ENCODE measurements at places on chromosomes 13 and 19. TPM values are rescaled to one million over a fixed set of nuclear protein-coding genes. Genes with fewer than 3 reads are reported as not detected.
A peak's percentile ranks its signal among the peaks of the same experiment; 100 is the strongest.

- no peaks in the 10 kb centered on the region for H3K4me1 ChIP-seq
- DNase-seq: no peak
- peak within 1 kb of the TSS; percentile 51 for H3K27ac ChIP-seq
- H3K36me3 ChIP-seq: no peaks in the 10 kb centered on the region
- peak within 1 kb of the TSS; percentile 49 for H3K4me3 ChIP-seq
These were observed at the start of gene CGB7 for GRCh38 chr19:49057636-49058234. CGB7 (minus strand) TSS chr19:49057749; CDS start chr19:49055375, 2,374 bp downstream.

Gene SPHK2
- 19.5 TPM for total RNA-seq

DNA sequence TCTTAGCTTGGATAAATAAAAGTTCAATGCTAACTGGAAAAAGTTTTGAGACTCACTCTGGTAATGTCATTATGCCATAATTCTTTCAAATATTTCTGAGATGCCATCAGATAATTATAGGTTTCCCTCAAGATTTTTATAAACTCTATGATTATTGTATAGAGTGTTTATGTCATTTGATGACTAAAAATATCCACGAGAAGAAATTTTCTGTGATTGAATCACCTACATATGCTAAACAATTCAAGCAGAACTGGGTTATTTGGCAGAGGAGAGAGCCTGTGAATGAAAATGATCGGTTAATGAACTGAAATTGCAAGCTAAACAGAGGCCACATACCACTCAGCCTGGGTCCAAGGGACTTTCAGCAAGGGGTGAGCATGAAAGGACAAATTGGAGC lies 92.6 kb upstream of the TSC22D1 start:
- no peaks in the 10 kb centered on the region for H3K36me3 ChIP-seq
- H3K27ac ChIP-seq: no peak overlapping the region
- no peak overlapping the region for H3K4me3 ChIP-seq
- no peaks in the 10 kb centered on the region for H3K27me3 ChIP-seq

Gene ZNF730
- total RNA-seq: 0.08 TPM

DNA sequence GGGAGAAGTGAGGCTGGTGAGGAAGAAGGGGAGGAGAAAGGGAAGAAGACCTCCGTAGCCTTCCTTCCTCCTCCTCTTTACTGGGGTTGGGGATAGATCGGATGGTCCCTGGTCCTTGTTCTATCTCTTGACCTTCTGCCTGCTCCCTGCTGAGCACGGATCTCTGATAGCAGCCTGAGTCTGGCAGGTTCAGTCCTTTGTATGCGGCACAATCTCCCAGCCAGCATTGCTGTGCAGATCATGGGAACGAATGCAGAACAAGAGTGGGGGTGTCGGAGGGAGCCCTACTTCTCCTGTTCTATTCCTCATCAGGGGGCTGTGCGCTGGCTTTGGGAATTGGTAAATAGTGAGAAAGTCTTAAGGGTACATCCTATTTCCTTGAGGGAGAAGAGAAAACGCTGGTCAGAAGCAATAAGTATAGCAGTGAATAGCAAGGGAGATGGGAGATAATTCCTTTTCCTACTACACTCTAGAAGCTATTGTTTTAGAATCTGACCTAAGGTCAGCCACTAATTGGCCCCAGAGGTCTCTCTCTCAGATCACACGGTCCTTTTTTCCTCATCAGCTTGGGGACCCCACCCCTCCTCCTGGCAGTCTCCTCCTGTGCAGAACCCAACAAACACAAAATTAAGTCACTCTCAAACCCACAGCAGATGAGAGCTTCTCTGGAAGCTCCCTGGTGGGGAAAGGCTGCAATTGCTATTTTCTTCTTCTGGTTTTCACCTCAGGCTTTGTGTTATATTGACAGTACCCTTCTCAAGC lies 41.0 kb downstream of the KL start:
- no peak overlapping the region for H3K27ac ChIP-seq
- no peaks in the 10 kb centered on the region for H3K27me3 ChIP-seq

- H3K36me3 ChIP-seq: no peaks in the 10 kb centered on the region
- DNase-seq: no peak
- no peak overlapping the region for H3K4me3 ChIP-seq
- no peak overlapping the region for H3K27ac ChIP-seq
These were observed 45.0 kb downstream of the GPALPP1 start for GRCh38 chr13:45034342-45034741.

Gene CNN1
- total RNA-seq: 0.98 TPM

Gene ZNF738
- 9.7 TPM for total RNA-seq

GRCh38 chr13:79393564-79394249 lies 12.3 kb downstream of the RBM26 start:
- H3K4me3 ChIP-seq: peak overlapping the region; percentile 31
- no peak for DNase-seq
- H3K4me1 ChIP-seq: peaks cover 21% of the 10 kb centered on the region
- H3K27ac ChIP-seq: peak overlapping the region; percentile 61
- H3K27me3 ChIP-seq: no peaks in the 10 kb centered on the region
- no peaks in the 10 kb centered on the region for H3K36me3 ChIP-seq

DNA sequence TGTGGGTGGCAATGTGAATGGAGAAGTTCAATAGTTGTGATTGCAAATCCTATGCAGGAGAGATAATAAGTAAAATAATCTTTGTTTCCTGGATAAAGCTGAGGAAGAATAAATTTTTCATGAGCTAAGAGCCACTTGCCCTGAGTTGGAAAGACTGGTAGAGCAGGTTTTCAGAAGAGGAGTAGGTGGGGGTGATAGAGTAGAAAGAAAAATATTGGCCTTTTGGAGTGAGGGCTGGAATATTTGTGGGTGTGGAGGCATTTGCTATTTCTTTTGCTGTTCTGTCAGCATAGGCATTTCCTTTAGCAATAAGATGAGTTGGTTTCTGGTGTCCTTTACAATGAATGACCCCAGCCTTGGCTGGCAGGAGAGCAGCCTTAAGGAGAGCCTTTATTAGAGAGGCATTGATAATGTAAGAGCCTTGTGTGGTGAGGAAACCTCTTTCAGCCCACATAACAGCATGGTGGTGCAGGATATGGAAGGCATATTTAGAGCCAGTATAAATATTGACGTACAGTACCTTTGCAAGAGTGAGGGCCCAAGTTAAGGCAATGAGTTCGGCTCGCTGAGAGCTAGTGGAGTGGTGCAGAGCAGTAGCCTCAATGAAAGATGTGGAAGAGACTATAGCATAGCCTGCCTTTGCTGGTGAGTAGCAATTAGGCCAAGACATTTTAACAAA lies 11.6 kb upstream of the ZNF431 start:
- H3K4me1 ChIP-seq: no peaks in the 10 kb centered on the region
- H3K27ac ChIP-seq: no peak overlapping the region
- H3K36me3 ChIP-seq: no peaks in the 10 kb centered on the region

Gene PSG7
- total RNA-seq: not detected

Gene CACNG6
- total RNA-seq: 14.6 TPM

DNA sequence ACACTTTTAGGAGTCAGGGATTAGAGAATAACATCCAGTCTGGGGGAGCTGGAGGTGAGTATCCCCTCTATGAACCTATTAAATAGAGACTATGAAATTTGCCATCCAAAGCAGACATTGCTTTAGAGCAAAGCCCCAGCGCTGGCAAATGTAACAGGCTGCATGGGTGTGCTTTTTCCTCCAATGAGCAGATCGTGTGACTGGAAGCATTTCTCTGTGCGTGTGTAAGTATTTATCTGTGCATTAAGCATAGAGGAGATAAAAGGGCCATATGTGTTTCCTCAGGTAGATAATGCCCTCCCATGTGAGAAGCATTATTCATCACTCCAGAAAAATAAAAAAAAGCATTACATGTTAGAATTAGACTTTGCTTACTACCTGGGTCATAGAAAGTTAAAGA lies 924 bp downstream of the TNFSF13B start:
- H3K4me3 ChIP-seq: peak overlapping the region; percentile 44
- no peaks in the 10 kb centered on the region for H3K4me1 ChIP-seq
- H3K27me3 ChIP-seq: no peaks in the 10 kb centered on the region
- DNase-seq: no peak
- H3K36me3 ChIP-seq: no peaks in the 10 kb centered on the region

Gene TEX26
- not detected for total RNA-seq

Gene PNMA8C
- total RNA-seq: not detected

GRCh38 chr13:45473627-45474026 lies 8.9 kb downstream of the COG3 start:
- no peaks in the 10 kb centered on the region for H3K27me3 ChIP-seq
- H3K27ac ChIP-seq: no peak overlapping the region
- H3K36me3 ChIP-seq: 0 out of 2 replicates have a peak, but pooled peaks cover 2% of the 10 kb centered on the region
- no peaks in the 10 kb centered on the region for H3K4me1 ChIP-seq

GRCh38 chr19:45615795-45616703 lies 14.0 kb upstream of the GPR4 start:
- no peaks in the 10 kb centered on the region for H3K36me3 ChIP-seq
- no peak overlapping the region for H3K27ac ChIP-seq
- no peak for DNase-seq
- H3K4me1 ChIP-seq: peaks cover 5% of the 10 kb centered on the region
- no peak overlapping the region for H3K4me3 ChIP-seq

Gene UCHL3
- 29.3 TPM for total RNA-seq

DNA sequence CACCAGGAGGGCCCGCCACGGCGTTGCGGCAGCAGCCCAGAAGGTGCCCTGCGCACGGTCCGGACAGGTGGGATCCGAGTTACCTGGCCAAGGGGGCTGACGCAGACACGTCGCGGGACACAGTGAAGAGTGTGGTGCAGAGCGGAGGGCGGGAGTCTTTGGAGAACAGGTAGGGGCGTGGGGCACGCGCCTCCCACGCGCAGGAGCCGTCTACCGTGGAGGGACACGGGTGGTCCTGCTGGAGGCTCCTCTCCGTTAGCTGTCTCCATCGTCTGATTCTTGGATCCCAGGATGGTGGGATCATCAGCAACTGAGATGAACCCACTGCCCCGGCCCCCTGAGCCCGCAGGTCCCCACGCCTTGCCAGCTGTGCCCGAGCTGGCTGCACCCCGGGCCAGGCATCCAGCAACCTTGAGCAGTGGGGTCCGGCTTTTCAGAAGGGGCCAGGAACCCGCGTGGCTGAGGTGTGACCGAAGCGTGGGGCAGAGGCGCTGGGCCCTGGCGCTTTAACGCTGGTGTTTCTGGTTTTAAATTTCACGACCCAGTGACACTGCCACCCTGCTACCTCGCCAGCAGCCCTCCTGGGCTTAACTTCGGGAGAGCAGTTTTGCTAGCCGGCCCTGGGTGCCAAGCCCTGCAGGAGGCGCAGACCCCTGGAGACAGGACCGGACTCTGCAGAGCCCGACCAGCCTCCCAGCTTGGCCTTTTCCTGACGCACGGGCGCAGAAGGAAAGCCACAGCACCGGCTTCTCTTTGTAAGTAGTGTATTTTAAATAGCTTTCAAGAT lies 7.3 kb downstream of the FGF22 start:
- H3K27me3 ChIP-seq: no peaks in the 10 kb centered on the region
- no peak overlapping the region for H3K27ac ChIP-seq
- H3K4me1 ChIP-seq: no peaks in the 10 kb centered on the region
- H3K4me3 ChIP-seq: no peak overlapping the region

- H3K4me3 ChIP-seq: no peak overlapping the region
- no peaks in the 10 kb centered on the region for H3K36me3 ChIP-seq
- no peak for DNase-seq
- no peaks in the 10 kb centered on the region for H3K4me1 ChIP-seq
These were observed 15.6 kb downstream of the PABPC3 start for GRCh38 chr13:25111585-25111956.

Gene PLEKHJ1
- 78.6 TPM for total RNA-seq

Gene C1QTNF9B
- total RNA-seq: not detected

Gene OR4F17
- total RNA-seq: not detected

GRCh38 chr19:49930483-49931011 lies 1.2 kb upstream of the NUP62 start:
- peak overlapping the region; percentile 99 for H3K27ac ChIP-seq
- DNase-seq: no peak
- H3K4me1 ChIP-seq: peaks cover 12% of the 10 kb centered on the region
- no peaks in the 10 kb centered on the region for H3K36me3 ChIP-seq
- H3K27me3 ChIP-seq: no peaks in the 10 kb centered on the region
- peak overlapping the region; percentile 65 for H3K4me3 ChIP-seq

DNA sequence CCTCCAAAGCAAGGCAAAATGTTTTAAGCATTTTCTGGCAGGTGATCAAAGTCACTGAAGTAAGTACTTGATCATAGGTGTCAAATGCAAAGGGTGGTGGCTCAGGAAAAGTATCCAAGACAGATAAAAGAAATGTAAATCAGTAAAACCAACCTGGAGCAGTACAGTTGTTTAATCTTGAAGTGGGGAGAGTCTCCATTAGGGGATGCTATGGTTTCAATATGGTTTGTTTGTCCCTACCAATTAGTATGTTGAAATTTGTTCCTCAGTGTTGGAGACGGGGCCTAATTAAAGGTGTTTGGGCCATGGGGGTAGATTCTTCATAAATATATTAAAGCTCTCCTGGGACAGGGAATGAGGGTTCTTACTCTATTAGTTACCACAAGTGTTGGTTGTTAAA lies 1781.7 kb upstream of the PRR20A start:
- no peak overlapping the region for H3K4me3 ChIP-seq
- no peaks in the 10 kb centered on the region for H3K4me1 ChIP-seq
- H3K36me3 ChIP-seq: no peaks in the 10 kb centered on the region
- DNase-seq: no peak
- H3K27ac ChIP-seq: no peak overlapping the region

DNA sequence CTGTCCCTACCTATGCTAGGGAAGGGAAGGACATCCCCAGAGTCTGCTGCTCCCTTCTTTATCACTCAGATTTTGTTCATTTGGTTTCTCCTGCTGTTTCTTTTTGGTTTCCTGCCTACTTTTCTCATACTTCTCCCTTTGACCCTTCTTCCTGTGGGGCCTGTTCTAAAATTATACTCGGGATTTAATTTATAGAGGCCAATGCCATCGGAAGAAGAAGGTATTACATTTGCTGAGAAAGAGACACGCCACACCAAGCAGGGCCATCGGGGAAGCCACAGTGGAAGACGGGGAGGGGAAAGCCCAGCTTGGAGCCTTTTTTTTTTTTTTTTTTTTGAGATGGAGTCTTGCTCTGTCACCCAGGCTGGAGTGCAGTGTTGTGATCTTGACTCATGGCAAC lies 46.8 kb upstream of the FARP1 start:
- H3K27ac ChIP-seq: no peak overlapping the region
- no peak for DNase-seq
- H3K36me3 ChIP-seq: no peaks in the 10 kb centered on the region
- H3K4me1 ChIP-seq: no peaks in the 10 kb centered on the region

DNA sequence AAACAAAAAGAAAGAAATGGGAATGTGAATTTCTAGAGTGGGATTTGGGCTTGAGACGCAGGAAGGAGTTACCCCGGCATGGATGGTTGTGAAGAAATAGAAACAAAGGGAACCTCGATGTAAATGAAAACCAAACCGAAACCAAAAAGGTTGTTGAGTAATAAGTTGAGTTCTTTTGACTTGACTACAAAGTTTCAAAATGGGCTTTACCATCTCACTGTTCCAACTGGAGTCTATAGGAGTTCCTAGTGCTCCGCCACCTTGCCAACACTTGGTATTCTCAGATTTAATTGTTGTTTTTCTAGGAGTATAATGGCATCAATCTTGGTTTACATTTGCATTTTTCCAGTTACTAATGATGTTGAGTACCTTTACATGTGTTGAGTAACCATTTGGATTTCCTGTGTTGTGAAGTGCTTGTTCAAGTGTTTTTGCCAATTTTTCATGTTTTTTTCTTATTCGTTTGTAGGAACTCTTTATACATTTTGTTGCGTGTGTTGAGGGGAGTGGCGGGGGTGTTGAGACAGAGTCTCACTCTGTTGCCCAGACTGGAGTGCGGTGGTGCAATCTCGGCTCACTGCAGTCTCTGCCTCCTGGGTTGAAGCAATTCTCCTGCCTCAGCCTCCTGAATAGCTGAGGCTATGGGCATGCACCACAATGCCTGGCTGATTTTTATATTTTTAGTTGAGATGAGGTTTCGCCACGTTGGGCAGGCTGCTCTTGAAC lies 9.2 kb downstream of the UBE2S start:
- H3K27me3 ChIP-seq: no peaks in the 10 kb centered on the region
- H3K4me1 ChIP-seq: peaks cover 14% of the 10 kb centered on the region
- no peak overlapping the region for H3K27ac ChIP-seq
- no peak for DNase-seq
- H3K4me3 ChIP-seq: no peak overlapping the region

All from Panc1 (cell line).